ENCODE measurements at places on chromosomes 6 and 20.

DNA sequence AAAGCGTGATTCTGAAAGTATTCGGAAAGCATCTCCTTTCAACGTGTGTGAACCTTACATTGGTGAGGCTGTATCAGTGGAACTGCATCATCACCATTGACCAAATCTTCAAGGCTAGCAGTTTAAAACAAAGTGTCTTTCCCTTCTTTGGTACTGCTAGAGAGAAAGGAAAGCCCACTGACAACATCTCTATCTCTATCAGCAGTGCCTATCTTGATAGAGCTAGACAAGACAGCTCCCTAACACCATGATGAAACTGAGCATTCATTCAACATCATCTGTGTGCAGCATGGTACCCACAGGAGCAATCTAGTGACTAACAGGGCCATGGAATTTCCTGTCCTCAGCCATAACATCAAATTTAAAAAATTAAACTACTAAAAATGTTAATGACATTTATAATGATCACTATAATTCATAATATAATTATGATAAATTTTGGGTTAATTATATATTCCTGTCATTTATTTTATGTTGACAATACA lies 31.5 kb upstream of the EDN1 start:
- DNase-seq, result no peak

GRCh38 chr20:58629215-58629580 lies 21.9 kb upstream of the STX16 start:
- DNase-seq, result no peak

GRCh38 chr6:14046476-14047068 lies 71.0 kb upstream of the CD83 start:
- peak; percentile 3 for DNase-seq

DNA sequence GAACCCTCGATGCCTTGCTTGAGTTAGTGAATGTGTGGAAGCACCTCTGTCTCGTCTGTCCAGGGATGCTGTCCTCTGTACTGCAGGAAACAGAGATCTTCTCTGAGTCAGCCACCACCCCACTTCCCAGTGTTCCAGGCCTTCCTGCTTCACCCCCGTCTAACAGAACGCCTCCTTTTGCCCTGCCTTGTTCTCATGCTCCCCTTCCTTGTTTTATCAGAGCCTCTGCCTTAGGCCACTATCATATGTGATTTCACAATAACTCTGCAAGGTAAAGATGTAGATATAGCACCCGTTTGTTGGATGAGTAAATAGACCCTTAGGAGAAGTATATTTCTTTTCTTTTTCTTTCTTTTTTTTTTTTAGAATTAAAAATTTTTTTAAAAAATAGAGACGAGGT lies 106.7 kb upstream of the CLDN20 start:
- no peak for DNase-seq

- DNase-seq, result no peak
Observed at GRCh38 chr6:4210629-4211419, 75.4 kb upstream of the ECI2 start.

GRCh38 chr6:33001685-33002084 lies 7.7 kb downstream of the HLA-DOA start:
- no peak for DNase-seq

GRCh38 chr6:86516087-86516486 lies 421.2 kb upstream of the HTR1E start:
- DNase-seq, result no peak

DNA sequence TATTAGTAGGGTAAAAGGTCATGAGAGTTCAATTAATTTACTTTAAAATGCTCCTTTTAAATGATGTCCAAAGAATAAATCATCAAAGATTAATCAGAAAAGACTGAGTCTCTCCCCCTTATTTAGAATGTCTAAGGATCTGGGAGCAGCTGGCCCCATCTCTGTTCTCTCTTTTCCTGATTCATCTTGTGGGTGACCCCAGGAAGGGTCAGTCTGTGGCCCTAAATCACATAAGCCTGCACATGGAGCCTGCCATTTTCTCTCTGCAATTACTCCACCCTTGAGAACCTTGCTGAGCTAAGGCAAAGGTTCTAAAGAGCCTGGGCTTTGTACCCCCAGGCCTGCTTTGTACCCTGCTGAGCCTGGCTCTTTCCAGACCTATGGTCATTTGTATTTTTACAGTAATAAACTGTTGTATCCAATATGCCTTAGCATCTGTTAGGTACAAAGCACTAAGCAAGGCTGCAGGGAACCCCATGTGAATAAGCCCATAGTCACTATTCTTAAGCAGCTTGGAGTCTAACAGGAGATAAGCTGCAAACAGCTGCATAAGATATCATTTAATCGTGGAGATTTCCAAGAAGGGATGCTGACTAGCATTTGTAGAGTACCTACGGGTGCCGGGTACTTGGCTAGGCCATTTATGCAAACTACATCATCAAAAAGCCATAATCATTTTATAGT lies 431.0 kb upstream of the MARCKS start:
- DNase-seq, result no peak

- DNase-seq, result no peak
Observed at GRCh38 chr6:159730332-159730676, 3.0 kb downstream of the WTAP start.

- no peak for DNase-seq
Observed at GRCh38 chr6:110408901-110409300, 6.5 kb downstream of the DDO start.

- DNase-seq, result no peak
Observed at GRCh38 chr20:30486103-30486478, 771.4 kb upstream of the DEFB115 start.

- DNase-seq, result no peak
Observed at GRCh38 chr6:161091972-161092701, 100.6 kb downstream of the MAP3K4 start.

DNA sequence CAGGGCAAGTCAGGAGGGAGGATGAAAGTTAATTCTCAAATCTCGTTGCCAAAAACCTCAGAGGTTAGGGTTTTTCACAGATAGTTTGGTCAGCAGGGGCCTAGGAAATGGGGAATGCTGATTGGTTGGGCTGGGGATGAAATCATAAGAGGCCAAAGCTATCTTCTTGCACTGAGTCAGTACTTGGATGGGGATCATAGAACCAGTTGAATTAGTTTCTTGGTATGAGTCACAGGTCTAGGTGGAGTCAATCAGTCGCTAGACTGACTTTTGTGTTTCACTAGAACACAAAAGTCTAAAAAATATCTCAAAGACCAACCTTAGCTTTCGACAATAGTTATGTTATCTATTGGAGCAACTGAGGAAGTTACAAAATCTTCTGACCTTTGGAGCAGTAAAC lies 368.5 kb downstream of the TBC1D32 start:
- no peak for DNase-seq

DNA sequence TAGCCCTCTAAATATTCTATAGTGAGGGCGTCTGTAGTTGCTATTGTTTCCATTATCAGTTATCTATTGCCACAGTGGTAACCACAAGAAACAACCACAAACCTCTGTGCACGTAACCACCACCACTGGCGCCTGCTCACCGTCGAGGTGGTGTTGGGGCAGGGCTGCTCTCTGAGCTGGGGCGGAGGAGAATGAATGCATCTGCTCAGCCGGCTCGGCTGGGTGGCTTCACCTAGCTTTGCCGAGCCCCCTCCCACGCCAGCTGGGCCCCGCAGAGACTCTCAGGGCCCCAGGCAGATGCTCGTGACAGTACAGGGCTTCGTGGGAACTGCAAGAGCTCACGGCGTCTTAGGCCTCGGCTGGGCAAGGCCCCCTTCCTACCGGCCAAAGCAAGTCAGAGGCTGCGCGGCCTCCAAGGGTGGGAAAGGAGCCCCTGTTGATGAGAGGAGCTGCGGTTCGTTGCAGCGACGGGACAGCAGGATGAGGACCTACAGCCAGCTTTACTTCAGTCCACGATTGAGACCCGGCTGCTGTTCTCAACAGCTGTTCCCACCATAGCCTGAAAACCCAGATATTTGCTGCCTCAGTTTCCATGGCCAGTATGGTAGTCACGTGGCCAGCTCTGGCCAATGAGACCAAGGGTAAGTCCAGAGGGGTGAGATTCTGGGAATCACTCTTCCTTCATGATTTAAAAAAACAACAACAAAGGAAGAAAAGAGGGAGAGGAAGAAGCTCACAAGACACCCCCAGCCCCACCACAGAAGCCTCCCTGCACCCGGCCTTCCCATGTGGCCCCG lies 120.2 kb upstream of the AFDN start:
- DNase-seq, result no peak

GRCh38 chr6:167093922-167094432 lies 28.9 kb upstream of the CCR6 start:
- DNase-seq, result peak; percentile 55

GRCh38 chr6:48109944-48110343 lies 1.1 kb downstream of the PTCHD4 start:
- DNase-seq, result no peak

DNA sequence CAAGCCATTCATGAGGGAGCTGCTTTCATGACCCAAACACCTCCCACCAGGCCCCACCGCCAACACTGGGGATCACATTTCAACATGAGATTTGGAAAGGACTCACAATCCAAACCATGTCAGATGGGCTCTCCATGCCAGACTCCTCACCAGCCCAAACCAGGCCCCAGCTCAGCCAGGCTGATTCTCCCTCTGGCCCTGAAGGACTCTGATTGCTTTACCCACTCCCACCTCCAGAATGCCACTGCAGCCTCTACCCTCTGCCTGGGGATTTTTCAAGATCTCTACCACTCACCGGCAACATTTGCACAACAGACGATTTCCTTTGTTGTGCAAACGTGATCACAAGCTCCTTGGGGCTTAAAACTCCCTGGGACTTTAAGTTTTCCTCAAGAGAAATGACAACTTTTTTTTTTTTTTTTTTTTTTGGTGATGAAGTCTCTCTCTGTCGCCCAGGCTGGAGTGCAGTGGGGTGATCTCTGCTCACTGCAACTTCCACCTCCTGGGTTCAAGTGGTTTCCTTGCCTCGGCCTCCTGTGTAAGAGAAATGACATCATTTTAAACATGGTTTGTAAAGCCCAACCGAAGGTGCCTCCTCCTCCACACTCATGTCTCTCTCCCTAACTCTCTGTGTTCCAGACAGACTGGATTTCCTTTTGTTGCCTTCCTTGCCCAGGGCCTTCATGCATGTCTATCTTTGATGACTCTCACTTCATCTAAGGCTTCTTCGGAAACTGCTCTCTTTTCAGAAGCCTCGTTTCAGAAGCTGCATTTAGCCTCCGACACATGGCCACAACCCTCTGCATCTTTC lies 147.0 kb downstream of the CDH26 start:
- no peak for DNase-seq

- no peak for DNase-seq
Observed at GRCh38 chr20:10672624-10673127, 1.1 kb downstream of the JAG1 start.

DNA sequence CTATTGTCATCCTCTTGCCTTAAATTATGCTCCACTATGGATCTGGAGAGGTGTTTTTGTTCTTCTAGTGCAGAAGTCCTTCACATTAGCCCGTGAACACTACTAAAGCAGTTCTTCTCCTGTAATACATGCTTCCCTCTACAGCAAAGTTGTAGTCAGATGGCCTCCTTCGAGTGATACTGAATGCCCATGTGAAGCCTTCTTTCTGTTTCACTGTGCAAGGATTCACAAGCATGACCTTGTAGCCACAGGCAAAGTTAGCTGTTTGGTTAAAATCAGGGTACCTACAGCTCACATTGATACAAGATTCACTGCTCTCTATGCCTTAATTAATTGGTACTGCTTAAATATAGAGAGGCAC lies 47.6 kb downstream of the ARHGAP18 start:
- DNase-seq, result no peak

- DNase-seq, result peak; percentile 51
Observed at GRCh38 chr20:10034717-10035571, at the start of gene ANKEF1. Gene ANKEF1 (plus strand): TSS chr20:10034987. CDS start chr20:10038302, 3,315 bp downstream.

GRCh38 chr20:43680981-43681380 lies 14.1 kb downstream of the MYBL2 start:
- no peak for DNase-seq

DNA sequence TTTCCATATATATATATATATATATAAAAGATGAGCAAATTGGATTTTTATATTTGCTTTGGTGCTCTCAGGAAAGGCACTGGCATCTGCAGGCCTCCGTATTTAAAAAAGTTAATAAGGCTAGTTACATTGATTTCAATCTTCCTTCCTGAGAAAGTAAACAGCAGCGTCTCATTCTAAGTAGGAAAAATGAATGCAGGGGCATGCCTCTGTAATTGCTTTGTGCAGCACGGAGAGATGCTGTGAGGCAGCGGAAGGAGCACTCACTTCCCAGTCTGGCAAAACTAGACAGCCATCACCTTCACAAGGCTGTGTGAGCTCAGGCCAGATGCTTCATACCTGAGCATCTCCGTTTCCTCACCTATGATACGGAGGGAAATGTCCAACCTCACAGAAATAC lies 303.7 kb downstream of the PTPRT start:
- DNase-seq, result no peak

DNA sequence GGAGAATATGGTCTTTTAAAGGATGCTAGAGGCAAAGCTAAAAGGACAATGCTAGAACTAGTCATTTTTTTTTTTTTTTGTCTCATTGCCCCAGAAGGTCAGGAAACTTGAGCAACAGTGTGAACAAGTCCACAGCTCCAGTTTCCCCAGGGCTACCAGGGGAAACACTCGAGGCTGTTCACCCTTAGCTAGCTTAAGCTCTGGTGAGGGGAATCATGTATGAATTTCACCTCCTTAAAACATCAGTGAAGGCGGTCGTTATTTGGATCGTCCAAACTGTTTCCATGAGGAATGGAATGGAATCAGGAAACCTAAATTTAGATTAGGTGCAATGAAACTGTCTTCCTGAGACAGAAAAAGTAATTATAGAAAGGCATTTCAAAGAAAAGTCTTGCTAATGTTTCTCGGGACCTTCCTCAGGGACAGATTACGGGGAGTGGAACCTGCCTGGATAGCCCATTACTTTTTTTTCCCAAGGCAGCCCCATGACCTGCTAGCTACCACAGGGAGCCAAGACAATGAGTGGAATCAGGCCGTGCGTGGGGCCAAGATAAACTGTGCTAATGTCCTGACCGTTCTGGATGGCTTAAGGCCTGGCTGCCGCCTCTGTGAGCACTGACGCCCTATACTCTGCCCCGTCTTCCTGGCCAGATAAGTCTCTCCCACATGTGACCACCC lies 164.8 kb upstream of the SGK1 start:
- no peak for DNase-seq

DNA sequence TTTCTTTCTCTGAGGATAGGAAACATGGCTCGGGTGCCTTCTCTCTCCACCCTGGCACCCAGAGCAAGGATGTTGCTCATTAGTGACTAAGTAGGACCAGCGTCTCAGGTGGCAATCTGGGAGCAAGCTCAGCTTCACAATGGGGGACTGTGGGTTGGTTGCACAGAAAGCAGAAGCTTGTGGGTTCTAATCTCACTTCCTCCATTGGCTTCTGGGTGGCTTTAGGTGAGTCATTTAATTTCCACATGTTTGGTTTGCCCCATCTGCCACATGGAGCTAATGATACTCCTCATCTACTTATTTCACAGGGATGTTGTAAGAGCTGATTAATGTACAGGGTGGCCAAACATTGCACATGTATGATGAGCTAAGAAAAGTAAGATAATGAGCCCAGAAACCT lies 54.8 kb upstream of the AKIRIN2 start:
- no peak for DNase-seq

- no peak for DNase-seq
Observed at GRCh38 chr6:5044866-5045265, 40.3 kb upstream of the PPP1R3G start.

DNA sequence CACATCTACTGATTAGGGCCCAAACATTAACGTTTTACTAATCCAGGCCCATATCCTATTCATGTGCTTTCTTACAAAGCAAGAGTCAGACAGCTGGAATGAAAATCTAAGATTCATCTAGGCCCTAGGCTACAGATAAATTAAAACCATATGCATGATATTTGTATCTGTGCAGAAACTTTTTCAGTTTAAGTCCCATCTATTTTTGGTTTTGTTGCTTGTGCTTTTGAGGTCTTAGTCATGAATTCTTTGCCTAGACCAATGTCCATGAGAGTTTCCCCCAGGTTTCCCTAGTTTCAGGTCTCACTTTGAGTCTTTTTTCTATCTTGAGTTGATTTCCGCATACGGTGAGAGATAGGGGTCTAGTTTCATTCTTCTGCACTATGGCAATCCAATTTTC lies 20.2 kb downstream of the ADNP start:
- DNase-seq, result no peak
